ENCODE measurements at places on chromosomes 6 and 20.

GRCh38 chr20:23151885-23152284 lies 65.8 kb upstream of the CD93 start:
- no peak for DNase-seq

GRCh38 chr20:44221368-44221954 lies 10.9 kb upstream of the OSER1 start:
- no peak for DNase-seq

GRCh38 chr20:61099806-61100205 lies 152.3 kb upstream of the CDH4 start:
- no peak for DNase-seq

DNA sequence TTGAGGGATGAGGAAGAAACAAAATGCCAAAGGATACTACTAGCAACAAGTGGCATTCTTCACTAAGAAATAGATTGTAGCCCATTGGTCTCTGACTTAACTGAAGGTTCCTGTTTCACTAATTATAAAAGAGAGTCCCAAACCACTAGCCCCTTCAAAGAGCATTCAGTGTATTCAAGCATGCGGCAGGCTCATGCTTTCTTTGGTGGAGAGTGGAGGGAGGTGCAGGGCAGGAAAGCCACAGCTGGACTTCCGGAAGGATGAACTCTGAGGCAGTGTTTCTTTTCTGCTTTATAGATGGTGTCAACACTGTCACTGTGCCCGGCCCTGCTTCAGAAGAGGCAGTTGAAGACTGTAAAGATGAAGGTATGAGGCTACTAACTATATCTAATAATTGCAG lies 636.1 kb downstream of the KIF16B start:
- DNase-seq, result no peak

GRCh38 chr6:39214846-39215639 lies 14.2 kb downstream of the KCNK5 start:
- DNase-seq, result no peak

DNA sequence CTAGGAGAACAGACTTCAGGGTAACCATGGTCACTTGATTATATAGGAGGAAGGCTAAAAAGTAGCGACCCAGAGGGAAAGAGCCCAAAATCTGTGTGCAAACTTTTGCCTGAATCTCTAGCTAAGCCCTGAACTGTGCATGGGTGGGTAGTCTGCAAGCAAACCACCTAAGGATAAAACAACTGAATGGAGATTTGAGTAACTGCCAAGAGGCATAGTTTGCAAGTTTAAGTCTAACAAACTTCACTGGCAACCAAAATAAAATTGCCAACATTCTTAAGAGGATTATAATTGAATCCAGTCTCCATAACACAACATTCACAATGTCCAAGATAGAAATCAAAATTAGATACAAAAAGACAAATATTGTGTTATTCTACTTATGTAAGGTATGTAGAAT lies 192.0 kb upstream of the PLN start:
- DNase-seq, result peak; percentile 13

DNA sequence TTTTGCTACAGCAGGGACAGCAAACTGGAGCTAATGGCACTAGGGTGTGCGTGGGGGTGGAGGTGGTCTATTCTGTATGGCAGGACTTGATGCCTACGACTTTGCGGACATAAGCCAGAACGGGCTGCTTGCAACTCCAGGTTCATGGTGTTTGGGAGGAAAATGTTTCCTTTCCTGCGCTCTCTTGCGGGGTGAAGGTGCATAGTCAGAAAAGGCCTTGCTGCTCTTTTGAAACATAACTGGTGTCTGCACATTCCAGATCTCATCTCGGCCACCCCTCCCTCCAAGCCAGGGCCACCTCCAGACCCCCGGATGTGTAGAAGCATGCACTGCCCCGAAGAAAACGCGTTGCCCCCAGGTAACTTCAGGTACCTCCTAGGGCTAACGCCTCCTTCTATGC lies 8.1 kb downstream of the FOXA2 start:
- no peak for DNase-seq

DNA sequence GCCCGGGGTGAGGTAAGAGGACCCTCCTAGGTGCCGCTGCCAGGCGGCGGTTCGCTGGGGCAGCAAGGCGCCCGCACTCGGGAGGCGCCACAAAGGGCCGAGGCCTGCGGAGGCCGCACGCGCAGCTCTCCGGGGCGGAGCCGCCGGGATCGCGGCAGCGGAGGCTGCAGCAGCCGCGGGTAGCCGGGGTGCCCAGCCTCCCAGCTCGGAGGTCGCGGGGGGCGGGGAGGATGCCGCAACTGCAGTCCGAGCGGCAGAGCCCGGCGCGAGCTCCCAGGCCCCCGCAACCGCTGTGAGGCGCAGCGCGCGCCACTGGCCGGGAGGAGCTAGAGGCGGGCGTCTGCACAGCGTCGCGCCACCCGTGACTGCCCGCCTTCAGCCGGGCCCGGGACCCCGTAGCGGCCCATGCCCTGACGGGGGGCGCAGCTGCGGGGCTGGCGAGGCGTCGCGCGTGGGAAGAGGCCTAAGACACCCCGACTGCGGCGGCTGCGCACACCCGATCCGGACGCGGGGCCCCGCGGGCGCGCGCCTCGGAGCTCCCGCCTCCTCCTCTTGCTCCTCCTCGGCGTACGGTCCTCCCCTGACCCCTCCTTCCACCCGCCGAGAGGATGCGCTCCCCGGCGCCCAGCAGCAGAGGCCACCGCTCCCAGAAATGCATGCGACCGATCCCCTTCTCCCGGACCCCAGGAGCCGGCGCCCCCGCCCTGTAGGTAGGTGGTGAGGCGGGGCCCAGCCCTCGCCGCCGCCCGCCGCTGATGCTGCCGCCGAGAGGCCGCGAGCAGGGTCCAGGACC lies at the start of gene NCOA7:
Gene NCOA7 (plus strand): TSS at position 603 of the 793 bp plus-strand sequence. CDS start 24,395 bp downstream, outside the sequence.
- peak; percentile 70 for DNase-seq

DNA sequence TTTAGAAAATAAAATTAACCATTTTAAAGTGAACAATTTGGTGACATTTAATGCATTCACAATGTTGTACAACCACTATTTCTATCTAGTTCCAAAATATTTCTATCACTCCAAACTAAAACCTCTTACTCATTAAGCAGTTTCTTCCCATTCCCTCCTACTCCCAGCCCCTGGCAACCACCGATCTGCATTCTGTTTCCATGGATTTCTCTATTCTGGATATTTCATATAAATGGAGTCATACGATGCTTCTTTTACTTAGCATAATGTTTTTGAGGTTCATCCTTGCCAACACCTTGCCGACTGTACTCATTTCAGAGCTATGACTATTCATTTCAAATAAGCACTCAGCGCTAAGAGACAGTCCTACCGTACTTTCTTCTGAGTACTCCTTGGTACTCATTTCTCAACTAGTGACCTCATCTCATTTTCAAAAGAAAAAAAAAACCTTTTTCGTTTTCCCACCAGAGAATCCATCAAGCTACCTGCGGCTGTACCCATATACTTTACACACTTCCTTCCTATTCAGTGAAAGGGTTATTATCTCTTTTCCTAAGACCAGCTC lies 259.2 kb downstream of the UTRN start:
- DNase-seq, result no peak

DNA sequence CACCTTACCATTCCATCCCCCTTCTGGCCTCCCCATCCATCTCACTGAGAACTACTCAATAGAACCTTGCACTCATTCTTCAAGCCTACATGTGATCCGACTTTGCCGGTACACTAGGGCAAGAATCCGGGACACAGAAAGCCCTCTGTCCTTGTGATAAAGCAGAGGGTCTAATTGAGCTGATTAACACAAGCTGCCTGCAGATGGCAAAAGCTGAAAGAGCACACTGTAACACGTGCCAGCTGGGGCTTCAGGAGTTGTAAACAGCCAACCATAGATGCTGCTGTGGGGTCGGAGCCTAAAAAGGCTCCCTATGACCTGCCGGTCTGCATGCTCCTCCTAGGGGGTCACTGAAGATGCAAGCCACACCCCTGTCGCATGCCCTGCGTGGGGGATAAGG lies 124.1 kb downstream of the RNF144B start:
- DNase-seq, result no peak

- no peak for DNase-seq
Observed at GRCh38 chr6:43847741-43848630, 78.0 kb downstream of the VEGFA start.

DNA sequence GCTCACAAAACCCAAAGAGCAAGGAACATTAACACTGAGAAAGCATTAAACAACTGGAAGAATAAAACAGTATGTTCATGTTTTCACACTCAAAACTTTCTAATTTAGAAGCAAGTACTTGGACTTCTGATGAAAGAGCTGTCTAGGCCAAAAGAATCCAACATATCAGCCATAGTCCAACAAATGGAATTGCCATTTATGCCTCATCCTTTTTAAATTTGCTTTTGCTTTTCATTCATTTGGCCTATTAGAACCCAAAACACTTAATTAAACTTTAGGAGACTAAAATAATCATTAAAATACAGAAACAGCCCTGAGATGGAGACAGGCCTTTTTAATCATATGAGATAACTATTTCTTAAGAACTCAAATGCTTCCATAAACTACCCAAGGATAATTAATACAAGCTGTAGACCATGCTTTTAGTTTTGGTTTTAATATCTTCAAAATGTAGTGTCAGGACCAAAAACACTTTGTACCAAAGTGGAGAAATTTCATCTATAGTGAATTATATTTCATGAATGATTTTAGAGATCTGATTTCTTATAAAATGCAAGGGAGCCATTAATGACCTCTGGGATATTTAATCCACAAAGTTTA lies 166.5 kb downstream of the KIF6 start:
- no peak for DNase-seq

GRCh38 chr6:16961577-16961976 lies 140.3 kb upstream of the STMND1 start:
- DNase-seq, result peak; percentile 43

DNA sequence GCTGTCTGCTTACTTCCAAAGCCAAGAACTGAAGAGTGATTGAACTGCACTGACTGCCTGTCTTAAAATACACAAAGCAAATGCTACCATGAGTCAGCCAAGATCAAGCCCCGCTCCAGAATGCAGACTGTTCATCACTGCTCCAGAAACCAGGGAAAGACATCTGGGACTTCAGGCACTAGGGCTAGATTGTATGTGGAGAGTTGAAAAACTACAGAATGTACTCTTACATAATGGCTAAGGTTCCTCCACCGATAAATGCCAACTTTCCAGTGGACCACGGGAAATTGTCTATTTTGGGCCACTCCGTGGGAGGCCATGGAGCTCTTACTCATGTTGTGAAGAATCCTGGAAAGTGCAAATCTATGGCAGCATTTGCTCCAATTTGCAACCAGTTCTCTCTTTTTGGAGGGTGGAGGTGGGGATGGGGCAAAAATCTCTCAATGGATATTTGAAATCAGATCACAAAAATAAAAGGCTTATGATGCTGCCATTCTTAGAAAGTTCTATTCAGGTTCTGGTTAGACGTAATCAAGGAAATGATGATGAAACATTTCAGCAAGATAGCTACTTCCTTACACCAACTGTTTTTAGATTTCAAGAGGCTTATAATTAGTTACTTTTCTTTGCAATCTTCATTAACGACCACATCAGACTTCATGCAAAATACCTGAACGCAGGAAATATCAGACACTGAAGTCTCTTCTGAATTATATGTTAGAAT lies 11.8 kb upstream of the CAP2 start:
- peak; percentile 71 for DNase-seq

- peak; percentile 12 for DNase-seq
Observed at GRCh38 chr6:31971279-31971992, 502 bp downstream of the DXO start.

GRCh38 chr20:60055740-60056139 lies 97.5 kb downstream of the CDH26 start:
- DNase-seq, result no peak

- DNase-seq, result no peak
Observed at GRCh38 chr6:126937426-126937825, 181.0 kb upstream of the RSPO3 start.

GRCh38 chr20:54633374-54634355 lies 158.3 kb downstream of the DOK5 start:
- DNase-seq, result no peak

GRCh38 chr6:127366282-127367022 lies 23.0 kb upstream of the ECHDC1 start:
- DNase-seq, result peak; percentile 91

GRCh38 chr6:82415820-82416219 lies 52.2 kb downstream of the TPBG start:
- peak; percentile 9 for DNase-seq

- DNase-seq, result peak; percentile 10
Observed at GRCh38 chr6:122268394-122268793, 131.1 kb upstream of the HSF2 start.

DNA sequence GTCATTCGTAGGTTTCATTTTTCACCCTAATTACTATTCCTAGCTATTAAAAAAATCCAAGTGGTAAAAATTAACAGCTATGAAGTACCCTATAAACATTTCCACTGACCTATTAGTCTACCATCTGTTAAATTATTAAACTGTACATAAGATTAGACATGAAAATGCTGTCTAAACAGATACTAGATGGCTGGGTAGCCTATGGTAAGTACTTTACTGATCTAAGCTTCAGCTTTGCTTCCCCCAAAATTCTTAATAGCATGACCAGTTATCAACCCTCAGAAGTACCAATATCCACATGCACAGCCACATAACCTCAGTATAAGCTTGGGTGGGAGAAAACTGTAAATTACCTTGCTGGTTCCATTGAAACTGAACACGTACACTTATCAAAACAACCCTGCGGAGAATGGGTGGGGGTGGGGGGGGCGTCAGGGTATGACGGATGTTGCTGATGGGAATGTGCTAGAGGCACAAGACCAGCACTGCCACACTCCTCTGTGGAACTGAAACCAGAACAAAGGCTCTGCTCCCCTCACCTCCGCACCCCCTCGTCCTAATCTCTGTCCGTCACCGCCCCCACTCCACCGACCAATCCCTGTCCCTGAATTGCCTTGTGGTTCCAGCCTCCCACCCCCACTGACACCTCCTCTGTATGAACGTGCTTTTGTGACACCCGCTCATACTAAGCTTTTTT lies 45.3 kb downstream of the B4GALT5 start:
- DNase-seq, result no peak

- peak; percentile 58 for DNase-seq
Observed at GRCh38 chr6:25138934-25139415, 140.2 kb upstream of the CARMIL1 start.

GRCh38 chr6:116461932-116462885 lies 1.0 kb downstream of the CALHM6 start:
- DNase-seq, result peak; percentile 46

DNA sequence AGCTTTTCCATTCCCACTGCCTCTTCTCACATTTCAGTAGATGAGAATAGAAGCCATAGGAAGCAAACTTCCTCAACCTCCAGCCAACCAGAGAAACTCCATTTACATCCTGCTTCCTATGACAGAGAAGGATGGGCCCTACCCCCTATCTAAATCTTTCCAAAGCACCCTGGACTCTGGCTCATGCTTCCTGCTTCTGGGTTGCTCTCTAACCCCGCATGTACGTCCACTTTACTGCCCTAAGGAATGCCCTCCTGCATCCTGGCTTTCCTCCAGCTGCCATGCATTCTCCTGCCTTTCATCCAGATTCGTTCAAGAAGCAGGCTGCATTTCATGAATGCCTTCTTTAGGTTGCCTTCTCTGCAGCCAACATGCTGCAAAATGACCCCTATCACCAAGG lies 91.9 kb downstream of the FAM217A start:
- DNase-seq, result peak; percentile 43

Data from astrocyte of the spinal cord (primary cell).